Natural killer cell treated with Interleukin-12 subunit alpha and Interleukin-12 subunit beta and Interleukin-15 and Interleukin-18, amount 100 ng/mL, for 72 hours (primary cell): ENCODE measurements at places on chromosomes 1 and 21. TPM values are rescaled to one million over a fixed set of nuclear protein-coding genes. Genes with fewer than 3 reads are reported as not detected.

The PTPN22 gene
- 26.0 TPM for total RNA-seq

The FAM167B gene
- total RNA-seq: 0.47 TPM

The HSD3B1 gene
- total RNA-seq: not detected

The CGN gene
- 1.8 TPM for total RNA-seq

The NUAK2 gene
- total RNA-seq: 1.0 TPM

DNA sequence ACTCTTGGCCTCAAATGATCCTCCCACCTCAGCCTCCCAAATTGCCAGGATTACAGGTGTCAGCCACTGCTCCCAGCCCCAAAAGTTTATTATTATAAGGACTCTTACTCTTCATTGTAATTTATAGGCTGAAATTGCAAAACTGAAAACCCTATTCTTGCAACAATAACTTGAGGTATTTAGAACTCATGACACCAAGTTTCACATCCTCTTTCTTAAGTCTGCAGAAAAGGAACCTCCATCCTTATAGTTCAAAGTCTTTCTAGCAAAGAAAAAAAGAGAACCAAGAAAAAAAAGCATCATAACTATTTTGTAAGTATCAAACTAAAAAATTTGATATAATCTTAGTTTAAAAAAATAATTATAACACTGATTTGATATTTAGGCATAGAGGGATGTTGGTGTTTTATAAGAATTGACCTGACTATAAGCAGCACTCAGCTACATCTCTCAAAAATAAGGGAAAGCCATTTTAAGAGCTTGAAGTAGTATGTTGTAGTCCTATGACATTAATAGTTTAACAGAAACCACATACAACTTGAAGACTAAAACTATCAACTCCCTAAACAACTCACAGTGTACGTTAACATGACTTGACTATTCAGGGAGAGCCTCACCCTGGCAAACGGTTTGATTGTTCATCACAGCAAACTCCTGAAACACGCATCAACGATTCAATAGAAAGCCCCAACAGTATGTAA lies 122.4 kb downstream of the AKT3 start:
- H3K4me1 ChIP-seq: peaks cover 69% of the 10 kb centered on the region
- no peak for DNase-seq
- H3K27ac ChIP-seq: peak overlapping the region; percentile 38
- H3K36me3 ChIP-seq: peaks cover 13% of the 10 kb centered on the region

DNA sequence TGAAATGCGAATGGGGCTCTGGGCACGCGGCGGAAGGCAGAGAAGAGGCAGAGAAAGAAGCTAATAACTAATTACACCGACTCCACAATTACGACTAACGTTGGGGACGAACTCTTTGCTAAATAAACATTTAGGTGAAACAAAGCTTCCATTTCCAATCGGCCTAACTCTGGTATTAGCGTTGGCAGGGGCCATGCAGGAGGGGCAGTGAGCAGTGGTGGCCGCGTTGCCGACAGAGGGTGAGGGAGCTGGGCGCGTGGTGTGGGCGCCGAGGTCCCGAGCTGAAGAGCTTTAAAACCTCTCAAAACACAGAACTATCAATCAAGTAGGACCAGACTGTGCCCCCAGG lies 553 bp upstream of the NDUFV3 start:
- H3K27ac ChIP-seq: peak overlapping the region; percentile 84
- no peaks in the 10 kb centered on the region for H3K27me3 ChIP-seq
- peak overlapping the region; percentile 93 for H3K4me3 ChIP-seq
- H3K36me3 ChIP-seq: no peaks in the 10 kb centered on the region
- peaks cover 10% of the 10 kb centered on the region for H3K4me1 ChIP-seq

DNA sequence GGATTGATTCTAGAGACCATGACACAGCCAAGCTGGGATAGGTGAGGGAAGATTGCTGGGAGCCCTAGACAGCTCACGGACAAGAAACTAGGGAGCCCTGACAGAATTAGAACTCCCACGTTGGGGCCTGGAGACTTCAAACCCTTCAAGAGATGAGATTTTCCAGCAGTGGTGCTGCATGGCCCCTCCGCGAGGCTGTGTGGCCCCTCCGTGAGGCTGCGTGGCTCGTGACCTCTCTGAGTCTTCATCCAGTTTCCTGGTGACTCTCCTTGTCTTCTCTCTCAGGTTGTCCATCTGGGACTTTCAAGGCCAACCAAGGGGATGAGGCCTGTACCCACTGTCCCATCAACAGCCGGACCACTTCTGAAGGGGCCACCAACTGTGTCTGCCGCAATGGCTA lies 109.9 kb downstream of the LACTBL1 start:
- H3K4me1 ChIP-seq: peaks cover 4% of the 10 kb centered on the region
- DNase-seq: no peak
- no peak overlapping the region for H3K4me3 ChIP-seq
- no peaks in the 10 kb centered on the region for H3K36me3 ChIP-seq

GRCh38 chr1:99786751-99787501 lies 20.5 kb upstream of the FRRS1 start:
- peaks cover 2% of the 10 kb centered on the region for H3K4me1 ChIP-seq
- no peak overlapping the region for H3K27ac ChIP-seq
- peaks cover 27% of the 10 kb centered on the region for H3K27me3 ChIP-seq
- no peak for DNase-seq

GRCh38 chr1:175673371-175674150 lies 69.8 kb downstream of the TNR start:
- no peak overlapping the region for H3K27ac ChIP-seq
- no peak overlapping the region for H3K4me3 ChIP-seq
- no peaks in the 10 kb centered on the region for H3K4me1 ChIP-seq
- no peaks in the 10 kb centered on the region for H3K36me3 ChIP-seq

DNA sequence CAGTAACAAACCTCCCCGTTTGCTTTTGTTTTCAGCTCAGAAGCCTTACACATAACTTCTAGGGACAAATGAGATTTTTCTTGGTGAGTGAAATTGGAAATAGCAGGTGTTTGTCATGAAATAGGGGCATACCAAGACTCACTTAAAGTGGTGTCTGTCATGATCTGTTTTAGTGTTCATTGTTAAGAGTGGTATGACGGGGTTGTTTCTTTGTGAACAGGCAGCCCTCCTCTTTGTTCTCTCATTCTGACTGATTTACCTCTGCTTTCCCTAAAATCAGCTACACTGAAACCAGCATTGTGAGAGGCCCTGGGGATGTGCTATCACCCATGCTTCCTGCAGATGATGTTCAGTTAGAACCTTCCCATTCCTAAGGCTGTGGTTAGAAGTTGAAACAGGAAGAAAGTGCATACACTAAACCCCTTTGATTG lies 2.5 kb upstream of the ERO1B start:
- peaks cover 28% of the 10 kb centered on the region for H3K27me3 ChIP-seq
- no peaks in the 10 kb centered on the region for H3K36me3 ChIP-seq
- H3K27ac ChIP-seq: peak overlapping the region; percentile 34

DNA sequence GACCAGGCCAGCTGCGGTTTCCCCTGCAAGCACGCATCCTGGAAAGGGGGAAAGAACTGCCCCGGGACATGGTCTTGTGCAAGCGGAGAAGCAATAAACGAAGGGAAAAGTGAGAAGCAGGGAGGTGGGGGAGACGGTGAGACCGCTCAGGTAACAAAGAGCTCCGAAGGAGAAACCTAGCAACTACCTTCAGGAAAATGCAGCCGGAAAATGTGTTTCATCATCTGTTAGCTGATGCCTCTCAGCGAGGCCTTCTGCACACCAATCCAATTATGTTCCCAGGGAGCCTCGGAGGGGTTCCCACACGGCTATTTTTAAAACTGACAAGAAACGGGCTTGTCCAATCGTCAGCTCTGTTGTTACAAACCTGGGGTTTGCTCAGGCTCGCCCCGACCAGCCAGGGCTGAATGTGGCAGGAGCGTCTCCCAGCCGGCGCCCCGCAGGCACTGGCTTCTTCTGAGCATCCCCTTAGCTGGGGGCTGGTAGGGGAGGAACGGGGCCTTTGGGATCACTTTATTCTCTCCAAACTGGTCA lies 3.4 kb downstream of the RIPK4 start:
- H3K4me1 ChIP-seq: peaks cover 23% of the 10 kb centered on the region
- no peak overlapping the region for H3K4me3 ChIP-seq
- no peak for DNase-seq
- peaks cover 10% of the 10 kb centered on the region for H3K36me3 ChIP-seq
- peaks cover 63% of the 10 kb centered on the region for H3K27me3 ChIP-seq
- H3K27ac ChIP-seq: no peak overlapping the region

DNA sequence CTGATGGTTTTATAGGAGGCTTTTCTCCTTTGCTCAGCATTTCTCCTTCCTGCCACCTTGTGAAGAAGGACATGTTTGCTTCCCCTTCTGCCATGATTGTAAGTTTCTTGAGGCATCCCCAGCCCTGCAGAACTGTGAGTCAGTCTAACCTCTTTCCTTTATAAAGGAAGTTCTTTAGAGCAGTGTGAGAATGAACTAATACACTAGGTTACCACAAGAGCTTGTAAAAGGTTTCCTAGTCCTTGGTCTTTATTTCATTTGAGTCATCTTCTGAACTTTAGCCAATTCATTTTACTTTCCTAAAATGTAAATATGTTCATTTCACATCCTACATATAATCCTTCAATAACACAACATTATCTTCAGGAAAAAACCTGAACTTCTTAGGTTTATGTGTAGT lies 365.3 kb downstream of the HHIPL2 start:
- H3K27me3 ChIP-seq: peaks cover 6% of the 10 kb centered on the region
- H3K4me3 ChIP-seq: no peak overlapping the region
- H3K36me3 ChIP-seq: peaks cover 6% of the 10 kb centered on the region
- DNase-seq: no peak

DNA sequence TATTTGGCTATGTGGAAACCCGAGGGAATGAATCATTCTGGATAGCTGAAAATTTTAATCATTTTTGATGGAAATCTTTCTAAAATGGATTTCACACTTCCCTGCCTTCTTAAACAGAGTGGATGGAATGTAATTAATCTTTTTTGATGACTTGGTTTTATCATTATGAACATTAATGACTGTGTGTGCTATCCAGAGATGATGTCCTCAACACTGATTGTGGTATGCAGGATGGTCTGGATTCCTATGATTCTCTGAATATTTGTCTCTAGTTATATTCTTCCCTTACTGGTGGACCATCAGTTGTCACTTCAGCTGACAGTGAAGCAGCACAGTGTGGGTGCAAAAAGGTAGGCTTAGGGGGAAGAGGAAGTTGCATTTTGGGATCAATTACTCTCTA lies 513.5 kb downstream of the LMO4 start:
- H3K4me3 ChIP-seq: no peak overlapping the region
- peaks cover 3% of the 10 kb centered on the region for H3K4me1 ChIP-seq
- no peak for DNase-seq
- H3K36me3 ChIP-seq: no peaks in the 10 kb centered on the region
- no peak overlapping the region for H3K27ac ChIP-seq

DNA sequence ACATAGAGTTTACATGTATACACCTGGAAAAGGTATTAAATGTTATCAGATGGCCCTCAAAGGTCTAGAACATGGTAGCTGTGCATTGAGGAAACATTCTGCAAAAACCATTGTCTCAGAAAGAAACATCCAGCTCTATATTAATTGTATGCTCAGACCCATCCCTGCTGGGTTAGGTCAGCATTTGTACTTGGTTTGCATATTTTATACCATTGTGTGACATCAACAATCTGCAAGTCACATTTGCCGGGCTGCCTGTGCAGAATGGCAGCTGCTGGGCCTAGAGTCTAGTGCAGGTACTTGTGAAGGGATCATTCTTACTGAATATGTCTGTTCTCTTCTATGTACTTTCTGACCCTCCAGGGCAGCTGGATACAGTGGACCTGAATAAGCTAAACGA lies 43.9 kb upstream of the LAMC2 start:
- no peak overlapping the region for H3K27ac ChIP-seq
- H3K4me3 ChIP-seq: no peak overlapping the region
- no peak for DNase-seq
- no peaks in the 10 kb centered on the region for H3K36me3 ChIP-seq
- peaks cover 13% of the 10 kb centered on the region for H3K27me3 ChIP-seq

DNA sequence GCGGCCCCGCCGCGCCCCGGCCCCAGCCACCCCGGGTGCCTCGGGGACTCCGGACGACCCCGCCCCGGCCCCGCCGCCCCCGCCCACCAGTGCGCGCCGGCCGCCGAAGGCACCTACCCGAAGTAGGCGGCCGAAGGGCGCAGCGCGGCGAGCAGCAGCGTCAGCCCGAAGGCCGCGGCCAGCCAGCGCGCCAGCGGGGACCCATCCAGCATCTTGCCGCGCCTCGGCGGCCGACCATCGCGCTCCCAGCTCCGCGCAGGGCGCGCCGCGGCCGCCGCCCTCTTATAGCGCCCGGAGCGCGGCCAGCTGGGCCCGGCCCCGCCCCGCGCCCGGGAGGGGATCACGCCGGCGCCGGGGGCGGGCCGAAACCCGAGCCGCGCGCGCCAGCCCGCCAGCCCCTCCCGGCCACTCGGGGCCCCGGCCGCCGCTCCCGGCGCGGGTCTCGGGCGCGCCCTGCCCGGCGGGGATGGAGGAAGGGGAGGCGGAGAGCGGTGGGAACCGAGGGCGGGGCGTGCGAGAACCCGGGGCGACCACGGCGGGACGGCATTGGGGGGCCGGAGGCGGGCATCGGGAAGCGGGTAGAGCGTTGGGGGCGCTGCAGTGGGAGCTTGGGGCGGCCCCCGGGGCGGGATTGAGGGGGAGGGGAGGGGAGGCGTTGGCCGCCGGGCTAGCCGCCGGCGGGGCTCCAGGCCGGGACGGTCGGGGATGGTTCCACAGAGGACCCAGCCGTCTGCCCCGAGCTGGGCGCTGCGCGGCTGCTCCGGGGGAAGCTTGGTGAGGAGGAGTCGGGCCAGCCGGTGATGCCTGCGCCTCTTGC lies at the start of gene WNT9A:
TSS of gene WNT9A (minus strand) at position 257 of the 817 bp plus-strand sequence. CDS start at position 212, 45 bp downstream.
- H3K27me3 ChIP-seq: peaks cover 26% of the 10 kb centered on the region
- H3K36me3 ChIP-seq: no peaks in the 10 kb centered on the region
- peak within 1 kb of the TSS; percentile 62 for H3K4me3 ChIP-seq

DNA sequence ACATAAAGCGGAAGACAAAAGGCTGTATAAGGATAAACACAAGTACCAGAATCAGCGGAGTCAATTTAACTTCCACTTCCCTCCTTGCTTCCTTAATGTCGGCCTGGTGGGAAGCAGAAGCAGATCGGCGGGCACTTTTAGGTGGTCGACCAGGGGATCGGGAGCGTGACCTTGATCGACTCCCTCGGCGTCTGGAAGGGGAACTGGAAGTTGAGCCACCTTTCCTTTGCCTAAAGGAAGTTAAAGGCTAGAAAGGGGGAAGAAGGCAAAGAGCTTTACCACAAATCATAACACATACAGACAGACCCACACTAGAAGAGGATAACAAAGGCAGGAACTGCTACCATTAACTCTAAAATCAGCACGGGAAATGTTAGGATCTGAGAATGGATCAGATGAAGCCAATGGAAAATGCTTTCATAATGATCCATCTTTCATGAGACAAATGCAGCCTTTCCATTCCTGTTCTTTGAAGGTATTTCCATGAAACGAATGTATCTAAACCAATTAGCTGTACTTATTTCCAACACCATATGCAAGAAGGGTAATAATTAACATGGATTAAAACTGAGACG lies 5.7 kb downstream of the LBR start:
- H3K4me3 ChIP-seq: no peak overlapping the region
- no peaks in the 10 kb centered on the region for H3K27me3 ChIP-seq
- peaks cover 18% of the 10 kb centered on the region for H3K36me3 ChIP-seq
- H3K27ac ChIP-seq: no peak overlapping the region
- no peak for DNase-seq
- H3K4me1 ChIP-seq: peaks cover 46% of the 10 kb centered on the region

GRCh38 chr1:209937996-209938959 lies at the start of gene SYT14:
SYT14 (plus strand) TSS chr1:209938217; CDS start chr1:209938265, 48 bp downstream.
- peaks cover 9% of the 10 kb centered on the region for H3K4me1 ChIP-seq
- no peak within 1 kb of the TSS for H3K27ac ChIP-seq
- peak within 1 kb of the TSS; percentile 72 for H3K4me3 ChIP-seq
- H3K27me3 ChIP-seq: peaks cover 36% of the 10 kb centered on the region

- no peak overlapping the region for H3K4me3 ChIP-seq
- H3K4me1 ChIP-seq: no peaks in the 10 kb centered on the region
- H3K27me3 ChIP-seq: no peaks in the 10 kb centered on the region
- no peaks in the 10 kb centered on the region for H3K36me3 ChIP-seq
- no peak for DNase-seq
Observed at GRCh38 chr1:218456444-218456843, 111.3 kb downstream of the TGFB2 start.
